LHCN-M2 (cell line): ENCODE measurements at places on chromosomes 12 and 14.
A peak's percentile ranks its signal among the peaks of the same experiment; 100 is the strongest.

DNA sequence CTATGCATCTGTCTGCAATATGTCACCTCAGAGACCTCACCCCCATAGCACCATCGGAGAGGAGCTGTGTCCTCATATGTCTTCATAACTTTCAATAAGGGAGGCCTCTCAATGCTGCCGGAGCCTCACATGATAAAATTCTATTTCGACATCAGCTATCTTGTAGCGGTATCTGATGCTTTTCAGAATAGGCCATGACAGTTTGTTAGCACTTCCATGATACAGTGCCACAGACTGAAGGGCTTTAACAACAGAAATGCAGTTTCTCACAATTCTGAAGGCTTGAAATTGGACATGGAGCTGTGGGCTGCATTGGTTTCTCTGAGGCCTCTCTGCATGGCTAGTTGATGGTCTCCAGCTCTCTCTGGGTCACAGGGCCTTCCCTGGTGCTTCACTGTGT is 125.0 kb upstream of the PZP start:
- DNase-seq: no peak

- peak; percentile 37 for DNase-seq
Observed at GRCh38 chr12:94689002-94689645, 38.8 kb upstream of the TMCC3 start.

DNA sequence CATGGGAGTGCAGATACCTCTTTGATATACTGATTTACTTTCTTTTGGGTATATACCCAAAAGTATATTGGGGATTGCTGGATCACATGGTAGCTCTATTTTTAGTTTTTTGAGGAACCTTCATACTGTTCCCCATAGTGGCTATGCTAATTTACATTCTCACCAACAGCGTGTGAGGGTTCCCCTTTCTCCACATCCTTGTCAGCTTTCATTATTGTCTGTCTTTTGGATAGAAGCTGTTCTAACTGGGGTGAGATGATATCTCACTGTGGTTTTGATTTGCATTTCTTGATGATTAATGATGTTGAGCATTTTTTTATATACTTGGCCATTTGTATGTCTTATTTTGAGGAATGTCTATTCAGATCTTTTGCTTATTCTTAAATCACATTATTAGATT is 44.1 kb upstream of the JDP2 start:
- no peak for DNase-seq

DNA sequence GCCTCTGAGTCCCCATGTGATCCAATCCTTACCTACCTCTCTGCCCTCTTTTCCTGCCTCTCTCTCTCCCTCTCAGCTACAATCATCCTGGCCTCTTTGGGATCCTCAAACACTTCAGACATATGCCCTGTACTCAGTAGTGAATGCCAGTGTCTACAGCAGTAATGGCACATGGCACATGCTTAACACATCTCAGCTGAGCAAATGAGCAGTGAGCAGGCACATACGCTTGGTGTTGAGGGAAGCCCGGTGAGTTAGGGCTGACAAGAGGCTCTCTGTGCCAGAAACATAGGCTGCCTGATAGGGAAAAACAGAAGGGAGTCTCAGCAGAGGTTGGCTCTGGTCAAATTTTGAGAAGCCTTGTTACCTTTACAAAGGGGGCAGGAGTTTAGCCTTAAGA is 409.1 kb downstream of the TMEM132D start:
- no peak for DNase-seq

GRCh38 chr14:55075628-55076175 is 24.3 kb downstream of the MAPK1IP1L start:
- DNase-seq: no peak

DNA sequence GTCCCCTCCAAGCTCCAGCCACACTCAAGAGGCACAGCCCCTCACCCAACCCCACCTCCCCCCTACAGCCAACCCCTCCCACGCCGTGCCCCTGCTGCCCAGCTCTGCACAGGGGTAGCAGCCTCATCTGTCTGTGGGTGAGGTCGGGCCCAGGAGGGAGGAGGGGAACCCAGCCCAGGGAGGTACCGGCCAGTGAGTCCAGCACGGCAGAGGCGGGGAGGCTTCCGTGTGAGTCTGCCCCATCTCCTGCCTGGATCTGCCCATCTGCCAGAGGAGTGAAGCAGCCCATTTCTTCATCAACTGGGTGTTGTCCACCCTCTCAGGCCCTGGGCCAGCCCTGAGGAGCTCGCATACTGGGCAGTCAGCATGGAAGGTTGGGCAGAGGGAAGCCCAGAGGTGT is 54.2 kb downstream of the CCNK start:
- DNase-seq: no peak

DNA sequence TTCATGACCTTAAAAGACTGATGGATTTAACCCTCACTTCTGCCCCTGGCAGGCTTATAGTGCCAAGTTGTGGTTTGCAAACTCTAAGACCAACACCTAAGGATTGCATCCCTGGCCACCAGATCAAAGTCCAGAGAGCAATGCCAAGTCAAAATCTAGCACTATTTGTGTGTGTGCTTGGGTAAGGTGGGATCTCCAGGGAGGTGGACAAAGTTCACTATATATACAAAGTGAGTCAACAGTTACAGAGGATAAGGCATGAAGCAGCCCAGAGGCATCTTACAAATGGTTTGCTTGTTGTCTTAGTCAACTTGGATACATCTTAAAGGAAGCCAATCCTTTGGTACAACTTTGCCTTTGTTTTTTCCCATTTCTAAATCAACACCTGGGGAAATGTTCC is 137.3 kb downstream of the MSRB3 start:
- no peak for DNase-seq

- DNase-seq: no peak
Observed at GRCh38 chr12:67086116-67086515, 183.0 kb upstream of the CAND1 start.

DNA sequence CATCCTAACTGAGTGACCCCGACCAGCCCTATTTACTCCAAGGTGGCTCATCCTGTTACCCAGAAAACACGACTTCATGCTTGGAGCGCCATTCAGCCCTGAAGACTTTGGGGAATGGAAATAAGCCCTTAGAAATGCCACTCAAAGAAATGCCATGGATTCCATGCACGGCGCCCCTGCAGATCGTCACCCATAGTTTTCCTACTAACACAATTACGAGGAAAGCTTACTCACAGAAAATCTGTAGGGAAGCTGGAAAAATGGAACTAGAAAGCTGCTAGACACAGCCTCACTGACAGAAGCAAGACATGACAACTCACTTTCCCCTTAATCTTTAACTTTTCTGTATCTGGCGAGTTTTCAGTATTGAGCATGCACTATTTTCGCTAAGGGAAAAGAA is 19.5 kb downstream of the NUAK1 start:
- no peak for DNase-seq

- DNase-seq: no peak
Observed at GRCh38 chr14:37376944-37377609, 179.3 kb downstream of the MIPOL1 start.

GRCh38 chr12:12273291-12273957 is 6.6 kb upstream of the LRP6 start:
- peak; percentile 17 for DNase-seq

DNA sequence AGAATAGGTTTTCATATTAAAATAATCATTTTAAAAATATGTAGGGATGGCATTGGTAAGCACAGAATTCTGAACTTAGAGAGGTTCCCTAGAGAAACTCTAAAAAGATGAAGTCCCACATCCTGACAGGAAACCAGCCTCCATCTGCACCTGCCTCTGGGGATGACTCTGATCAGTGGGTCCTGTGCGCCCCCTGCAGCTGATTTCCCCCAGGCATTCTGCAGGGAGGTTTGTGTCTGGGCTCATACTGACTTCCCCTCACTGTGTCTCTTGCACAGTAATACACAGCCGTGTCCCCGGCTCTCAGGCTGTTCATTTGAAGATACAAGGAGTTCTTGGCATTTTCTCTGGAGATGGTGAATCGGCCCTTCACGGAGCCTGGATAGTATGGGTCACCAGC is 602.9 kb downstream of the TMEM121 start:
- no peak for DNase-seq

DNA sequence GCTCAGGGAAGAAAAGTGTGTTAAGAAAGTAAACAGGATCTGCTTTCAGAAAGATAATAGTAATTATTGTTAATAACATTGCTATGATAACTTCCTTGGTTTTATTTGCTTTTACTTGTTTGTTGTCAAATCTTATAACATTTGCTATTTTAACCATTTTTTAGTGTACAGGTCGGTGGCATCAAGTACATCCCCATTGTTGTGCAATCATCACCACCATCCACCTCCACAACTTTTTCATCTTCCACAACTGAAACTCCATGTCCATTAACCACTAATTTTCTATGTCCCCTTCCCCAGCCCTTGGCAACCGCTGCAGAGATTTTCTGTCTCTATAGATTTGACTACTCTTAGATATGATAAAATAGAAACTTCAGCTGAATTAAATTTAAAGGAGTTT is 22.7 kb upstream of the NUAK1 start:
- DNase-seq: no peak

DNA sequence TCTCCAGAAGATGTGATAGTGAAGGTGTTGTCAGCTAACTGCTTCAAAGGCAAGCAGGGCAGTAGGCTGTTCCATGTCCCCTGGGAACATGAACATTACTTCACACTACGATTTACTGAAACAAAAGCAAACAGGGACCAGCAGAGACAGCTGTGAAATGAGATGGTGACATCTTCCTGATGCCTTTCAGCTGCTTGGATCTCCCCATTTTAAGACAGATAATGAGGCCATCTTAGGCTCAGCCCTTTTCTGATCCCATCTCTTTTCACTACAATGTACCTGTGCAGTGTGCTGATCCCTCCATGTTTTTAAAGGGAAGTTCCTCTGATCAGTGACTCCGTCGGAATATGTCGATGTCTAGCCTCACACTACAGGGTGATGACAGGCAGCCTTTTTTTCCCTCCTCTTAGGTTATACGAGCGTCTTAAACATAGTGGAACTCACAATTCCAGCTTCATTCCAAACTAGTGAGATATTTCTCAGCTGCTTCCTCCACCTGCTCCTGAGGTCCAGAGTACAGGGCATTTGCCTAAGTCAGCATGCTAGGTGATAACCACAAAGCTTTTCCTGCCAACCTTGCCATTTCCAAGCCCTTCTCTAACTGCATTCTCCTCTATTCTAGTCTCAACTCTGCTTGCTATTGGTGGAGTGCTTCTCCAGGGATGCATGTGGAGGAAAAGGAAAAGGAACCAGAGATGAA is 87.6 kb upstream of the EGLN3 start:
- peak; percentile 79 for DNase-seq

- DNase-seq: no peak
Observed at GRCh38 chr12:115474539-115475353, 790.8 kb upstream of the TBX3 start.

DNA sequence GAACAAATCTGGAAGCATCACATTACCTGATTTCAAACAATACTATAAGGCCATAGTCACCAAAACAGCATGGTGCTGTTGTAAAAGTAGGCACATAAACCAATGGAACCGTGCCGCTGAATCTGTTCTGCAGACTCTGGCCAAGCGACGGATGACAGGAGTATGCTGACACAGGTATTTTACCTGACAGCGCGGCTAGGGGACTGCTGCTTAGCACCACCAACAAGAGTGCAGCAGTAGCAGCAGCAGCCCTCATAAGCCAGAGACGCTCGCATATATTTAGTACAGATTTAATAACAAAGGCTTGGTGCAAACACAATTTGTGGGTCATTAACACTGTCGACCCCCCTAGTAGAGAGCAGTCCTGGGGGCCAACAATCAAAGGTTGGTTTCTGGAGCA is 677.6 kb upstream of the LMO3 start:
- DNase-seq: no peak

GRCh38 chr12:47848853-47849252 is 29.1 kb upstream of the HDAC7 start:
- DNase-seq: no peak

GRCh38 chr12:91630083-91630482 is 447.5 kb upstream of the DCN start:
- DNase-seq: no peak

GRCh38 chr12:11446372-11446771 is 51.0 kb upstream of the PRB2 start:
- DNase-seq: peak; percentile 19

DNA sequence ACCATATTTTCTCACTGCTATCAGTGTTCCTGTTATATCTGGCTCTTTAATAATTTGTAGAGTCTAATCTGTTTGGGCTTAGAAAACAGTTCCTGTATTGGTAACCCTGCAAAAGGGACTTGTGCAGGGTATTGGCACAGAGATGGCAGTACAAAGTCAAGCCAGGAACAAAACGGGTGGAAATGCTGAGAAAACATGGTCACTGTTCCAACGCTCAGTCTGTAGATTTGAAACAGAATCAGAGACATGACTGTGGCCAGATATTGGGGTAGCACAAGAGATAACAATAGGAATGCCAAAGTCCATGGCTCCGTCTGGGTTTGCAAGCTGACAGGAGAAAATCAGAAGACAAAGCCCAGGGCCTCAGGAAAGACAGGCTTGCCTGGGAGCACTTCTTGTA is 290.7 kb upstream of the PDE3A start:
- DNase-seq: no peak

- no peak for DNase-seq
Observed at GRCh38 chr12:12583510-12584178, 21.0 kb upstream of the DUSP16 start.

- peak; percentile 91 for DNase-seq
Observed at GRCh38 chr12:46209914-46210872, 58.6 kb downstream of the SLC38A1 start.

- DNase-seq: no peak
Observed at GRCh38 chr12:4589941-4590340, 27.9 kb downstream of the DYRK4 start.

DNA sequence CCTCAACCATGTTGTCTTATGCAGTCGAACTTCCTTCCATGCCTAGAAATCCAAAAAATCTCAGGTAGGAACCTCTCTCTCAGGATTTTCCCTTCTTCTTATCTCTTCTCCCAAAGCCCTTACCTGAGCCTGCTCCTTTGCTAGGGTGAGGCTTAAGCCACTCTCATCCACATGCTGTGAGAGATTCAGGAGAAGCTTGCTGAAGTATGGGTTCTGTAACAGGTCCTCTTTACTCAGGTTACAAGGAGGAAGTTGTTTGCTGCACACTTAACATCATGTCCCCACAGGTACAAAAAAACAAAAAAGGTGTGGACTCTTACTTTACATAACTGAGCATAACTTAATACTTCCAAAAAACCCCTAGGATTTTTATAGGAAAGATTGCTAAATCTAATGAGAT is 4.5 kb downstream of the HAUS4 start:
- DNase-seq: no peak

- DNase-seq: peak; percentile 63
Observed at GRCh38 chr14:51304438-51304837, 64.4 kb downstream of the TMX1 start.

GRCh38 chr14:105487449-105487985 is 831 bp downstream of the CRIP1 start:
- DNase-seq: no peak

GRCh38 chr12:7905071-7905470 is 30.9 kb downstream of the SLC2A3 start:
- no peak for DNase-seq
